ENCODE measurements at places on chromosomes 12 and 14. TPM values are rescaled to one million over a fixed set of nuclear protein-coding genes. Genes with fewer than 3 reads are reported as not detected.

GLS2 gene
- total RNA-seq: 0.75 TPM

SLC7A7 gene
- 2.4 TPM for total RNA-seq

PAX9 gene
- not detected for total RNA-seq

HOXC13 gene
- not detected for total RNA-seq

TULP3 gene
- total RNA-seq: 3.5 TPM

TPPP2 gene
- total RNA-seq: 2.8 TPM

MYF5 gene
- not detected for total RNA-seq

DNA sequence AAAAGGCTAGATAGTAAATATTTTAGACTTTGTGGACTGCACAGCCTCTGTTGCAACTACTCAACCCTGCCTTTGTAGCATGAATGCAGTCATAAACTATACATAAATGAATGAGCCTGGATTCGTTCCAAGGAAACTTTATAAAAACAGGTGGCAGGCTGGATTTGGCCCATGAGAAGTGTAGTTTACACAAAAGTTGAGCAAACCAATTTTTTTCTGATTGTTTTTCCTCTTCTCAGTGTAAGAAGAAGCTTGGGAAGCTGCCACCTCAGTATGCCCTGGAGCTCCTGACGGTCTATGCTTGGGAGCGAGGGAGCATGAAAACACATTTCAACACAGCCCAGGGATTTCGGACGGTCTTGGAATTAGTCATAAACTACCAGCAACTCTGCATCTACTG is 9.5 kb downstream of the OAS1 start:
- DNase-seq: no peak

- DNase-seq: no peak
Observed at GRCh38 chr12:119089380-119090013, 89.2 kb upstream of the HSPB8 start.

- no peak for DNase-seq
Observed at GRCh38 chr14:106419376-106419965, 893.1 kb downstream of the TMEM121 start.

GRCh38 chr12:11973396-11973795 is 97.3 kb upstream of the BCL2L14 start:
- no peak for DNase-seq

- no peak for DNase-seq
Observed at GRCh38 chr12:92955997-92956663, 27.0 kb upstream of the EEA1 start.

DNA sequence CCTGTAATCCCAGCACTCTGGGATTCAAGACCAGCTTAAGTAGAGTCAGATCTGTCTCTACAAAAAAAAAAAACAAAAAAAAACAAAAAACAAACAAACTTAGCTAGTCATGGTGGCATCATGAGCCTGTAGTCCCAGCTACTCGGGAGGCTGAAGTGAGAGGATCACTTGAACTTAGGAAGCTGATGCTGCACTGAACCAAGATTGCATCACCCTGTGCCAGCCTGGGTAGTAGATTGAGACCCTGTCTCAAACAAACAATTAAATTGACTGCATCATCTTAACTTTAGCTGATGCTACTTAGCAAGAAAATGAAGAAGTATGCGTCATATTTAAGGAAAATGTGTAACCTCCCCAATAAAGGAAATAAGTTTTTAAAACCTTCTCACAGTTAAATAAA is 136.6 kb upstream of the ATXN7L3B start:
- DNase-seq: no peak

DNA sequence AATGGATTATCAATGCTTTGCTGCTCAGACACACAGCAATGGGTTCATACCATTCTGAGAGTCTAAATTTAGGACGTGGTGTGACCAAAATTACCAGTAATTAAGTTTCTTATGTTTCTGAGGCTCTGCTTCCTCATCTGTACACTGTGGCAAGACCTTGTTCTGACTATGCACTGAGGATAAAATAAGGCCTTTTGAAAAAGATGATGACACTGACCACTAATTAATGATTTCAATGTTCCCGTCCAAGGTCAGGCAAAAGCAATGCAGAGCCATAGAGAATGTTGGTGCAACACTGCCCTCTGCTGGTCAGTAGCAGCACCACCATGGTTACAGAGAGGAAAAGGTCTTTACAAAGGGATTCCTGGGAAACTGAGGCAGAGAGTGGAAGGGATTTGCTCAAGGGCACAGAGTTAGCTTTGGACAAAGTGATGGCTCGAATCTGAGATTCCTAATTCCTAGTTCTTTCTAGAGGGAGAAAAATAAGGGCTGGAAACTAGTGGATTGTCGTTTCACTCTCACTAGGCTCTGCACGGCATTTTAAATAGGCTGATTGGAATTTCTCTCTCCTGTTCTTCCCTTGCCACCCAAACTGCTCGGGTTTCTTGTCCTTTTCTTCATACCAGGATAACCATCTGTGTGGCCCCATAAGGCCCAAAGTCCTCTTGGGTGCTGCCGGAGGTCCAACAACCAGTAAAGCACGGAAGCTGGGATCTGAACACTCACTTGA is 22.3 kb upstream of the P2RX7 start:
- peak; percentile 50 for DNase-seq

DNA sequence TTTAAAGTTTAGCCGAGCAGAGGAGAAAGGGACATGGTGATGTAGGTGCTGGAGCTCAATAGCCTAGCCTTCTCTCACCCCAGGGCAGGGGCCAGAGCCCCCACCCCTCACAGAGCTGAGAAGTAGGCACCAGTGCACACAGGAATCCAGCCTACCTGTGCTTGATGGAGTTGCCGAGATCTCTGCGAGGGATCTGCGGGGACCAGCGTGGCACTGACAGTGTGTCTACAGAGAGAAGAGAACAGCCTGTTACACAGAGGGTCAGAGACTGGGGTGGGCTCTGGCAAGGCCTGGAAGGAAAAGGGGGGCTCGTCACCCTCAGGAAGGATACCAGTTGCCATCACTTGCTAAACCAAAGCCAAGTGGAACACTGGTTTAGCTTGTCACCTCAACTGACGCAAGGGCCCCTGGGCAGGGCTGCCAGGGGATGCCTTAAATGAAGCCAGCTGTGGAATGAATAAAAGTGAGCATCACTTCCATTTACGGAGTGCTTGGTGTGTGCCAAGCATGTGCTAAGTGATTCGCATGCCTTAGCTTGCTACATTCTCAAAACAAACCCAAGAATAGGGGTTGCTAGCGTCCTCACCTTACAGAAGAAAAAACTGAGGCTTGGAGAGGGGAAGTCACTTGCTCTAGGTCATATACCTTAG is 220.8 kb upstream of the NOS1 start:
- no peak for DNase-seq

- DNase-seq: no peak
Observed at GRCh38 chr12:68481181-68481941, 129.3 kb upstream of the RAP1B start.

DNA sequence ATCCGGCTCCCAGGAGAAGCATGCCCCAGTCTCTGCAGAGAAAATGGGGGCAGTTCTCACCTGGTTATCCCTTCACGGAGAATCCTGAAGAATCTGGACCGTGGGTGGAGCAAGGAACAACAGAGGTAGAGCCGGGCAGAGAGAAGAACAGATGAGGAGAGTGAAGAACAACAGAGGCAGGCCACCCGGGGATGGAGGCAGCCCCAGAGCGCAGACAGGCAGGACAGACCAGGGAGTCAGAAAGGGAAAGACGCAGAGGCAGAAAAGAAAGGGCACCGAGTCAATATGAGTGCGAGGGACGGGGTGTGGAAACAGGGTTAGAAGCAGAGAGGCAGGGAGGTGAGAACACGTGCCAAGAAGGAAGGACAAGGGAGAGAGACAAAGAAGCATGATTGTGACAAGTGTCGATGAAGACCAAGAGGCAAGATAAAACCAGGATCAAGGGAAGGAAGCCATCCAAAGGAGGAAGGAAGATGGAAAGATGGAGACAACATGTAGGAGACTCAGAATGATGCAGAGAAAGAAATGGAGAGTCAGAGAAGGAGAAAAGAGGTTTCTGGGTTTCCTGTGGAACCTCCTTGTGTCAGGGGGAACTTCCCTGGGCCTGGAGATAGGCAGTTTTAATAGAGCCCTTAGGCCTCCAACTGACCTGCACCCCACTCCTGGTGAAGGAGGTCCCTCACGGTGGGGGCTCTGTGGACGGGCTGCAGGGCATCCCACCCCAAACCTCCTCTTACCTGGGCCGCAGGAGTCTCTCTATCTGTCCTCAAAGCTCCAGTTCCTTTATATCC is at the start of gene MYH6:
MYH6 (minus strand) TSS at position 758 of the 791 bp plus-strand sequence. CDS start 1,050 bp downstream, outside the sequence.
- DNase-seq: peak; percentile 55

DNA sequence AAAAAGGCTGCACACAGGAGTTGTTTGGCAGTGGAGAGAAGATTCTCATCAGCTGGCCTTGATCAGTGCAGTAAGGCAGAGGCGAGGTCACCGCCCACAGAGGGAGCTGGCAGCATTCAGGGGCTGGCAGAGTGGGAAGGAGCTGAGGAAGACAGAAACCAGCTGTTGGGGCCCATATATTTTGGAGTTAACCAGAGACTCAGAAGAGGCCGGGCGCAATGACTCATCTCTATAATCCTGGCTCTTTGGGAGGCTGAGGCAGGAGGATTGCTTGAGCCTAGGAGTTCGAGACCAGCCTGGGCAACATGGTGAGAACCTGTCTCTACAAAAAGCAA is 17.7 kb downstream of the SMCO2 start:
- DNase-seq: peak; percentile 86

DNA sequence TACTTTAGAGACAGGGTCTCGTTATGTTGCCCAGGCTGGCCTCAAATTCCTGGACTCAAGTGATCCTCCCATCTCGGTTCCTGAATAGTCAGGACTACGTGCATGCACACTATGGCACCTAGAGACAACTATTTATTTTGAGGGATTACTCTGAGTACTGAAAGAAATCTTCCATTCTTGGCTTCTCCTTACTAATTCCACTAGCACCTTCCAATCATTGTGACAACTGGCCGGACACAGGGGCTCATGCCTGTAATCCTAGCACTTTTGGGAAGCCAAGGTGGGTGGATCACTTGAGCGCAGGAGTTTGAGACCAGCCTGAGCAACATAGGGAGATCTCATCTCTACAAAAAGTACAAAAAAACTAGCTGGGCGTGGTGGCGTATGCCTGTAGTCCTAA is 42.1 kb upstream of the MTERF2 start:
- DNase-seq: no peak

DNA sequence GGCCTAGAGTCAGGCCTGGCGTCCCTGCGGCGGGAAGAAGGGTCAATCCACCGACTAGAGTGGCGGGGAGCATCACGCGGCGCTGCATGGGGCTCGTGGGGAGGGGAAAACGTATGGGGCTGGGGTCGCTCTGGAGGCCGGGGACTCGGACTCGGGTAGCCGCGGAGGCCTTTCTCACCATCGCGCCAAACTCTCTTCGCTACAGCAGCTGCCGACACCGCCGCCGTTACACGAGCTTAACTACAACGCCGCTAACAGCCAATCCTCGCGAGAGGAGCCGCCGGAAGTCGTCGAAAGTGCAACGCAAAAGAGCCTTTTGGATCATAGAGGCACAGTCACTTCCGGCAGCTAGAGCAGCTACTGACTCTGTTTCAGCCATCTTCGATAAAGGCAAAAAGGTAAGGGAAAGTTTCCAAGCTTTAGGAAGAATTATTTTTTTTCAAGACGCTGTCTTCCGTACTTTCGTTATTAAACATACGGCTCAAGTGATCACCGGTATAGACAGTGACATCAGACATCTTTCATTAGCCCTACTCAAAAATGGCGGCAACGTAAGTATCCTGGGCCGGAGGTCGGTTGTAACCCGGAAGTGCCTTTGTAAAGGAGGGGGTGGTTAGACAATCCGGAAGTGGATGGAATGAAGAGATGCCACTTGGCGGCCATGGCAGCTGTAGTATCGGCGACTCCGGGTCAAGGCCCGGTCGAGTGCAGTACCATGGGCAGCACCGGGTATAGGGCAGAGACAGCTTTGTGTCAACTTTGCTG is at the start of the genes ERH and SLC39A9:
ERH (minus strand) TSS at position 247 of the 765 bp plus-strand sequence; CDS start at position 181, 66 bp downstream.
SLC39A9 (plus strand) TSS at position 640 of the 765 bp plus-strand sequence. CDS start 678 bp downstream, outside the sequence.
- DNase-seq: peak; percentile 96

DNA sequence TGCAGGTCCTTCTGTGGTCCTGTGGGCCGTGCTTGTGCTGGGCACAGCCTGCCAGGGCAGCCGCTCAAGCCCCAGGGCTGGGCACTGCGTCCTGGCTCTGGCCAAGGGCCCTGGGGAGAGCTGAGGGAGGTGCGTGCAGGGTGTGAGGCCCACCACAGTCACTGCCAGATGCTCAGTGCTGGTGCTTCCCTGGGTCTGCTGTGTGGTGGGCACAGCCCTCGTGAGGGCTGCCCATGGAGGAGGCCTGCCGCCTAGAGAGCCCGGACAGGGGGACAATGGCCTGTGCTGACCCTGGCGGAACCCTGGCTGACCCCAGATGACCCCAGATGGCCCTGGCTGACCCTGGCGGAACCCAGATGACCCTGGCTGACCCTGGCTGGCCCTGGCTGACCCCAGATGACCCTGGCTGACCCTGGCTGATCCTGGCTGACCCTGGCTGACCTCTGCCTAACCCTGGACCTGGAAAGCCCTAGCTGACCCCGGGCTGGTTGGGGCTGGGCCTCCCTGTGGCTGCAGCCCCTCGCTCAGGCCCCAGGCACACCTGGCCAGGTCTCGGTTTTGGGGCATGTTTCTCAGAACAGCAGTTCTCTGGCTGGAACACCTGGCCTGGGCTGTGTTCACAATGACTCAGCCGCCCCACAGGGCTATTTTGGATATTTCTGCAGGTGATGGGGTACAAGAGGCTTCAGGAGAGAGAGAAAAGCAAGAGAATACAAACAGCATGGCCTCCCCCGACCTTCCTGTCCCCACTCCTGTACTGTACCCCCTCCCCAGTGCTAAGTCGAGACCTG is 55.4 kb downstream of the TMEM121 start:
- DNase-seq: no peak

DNA sequence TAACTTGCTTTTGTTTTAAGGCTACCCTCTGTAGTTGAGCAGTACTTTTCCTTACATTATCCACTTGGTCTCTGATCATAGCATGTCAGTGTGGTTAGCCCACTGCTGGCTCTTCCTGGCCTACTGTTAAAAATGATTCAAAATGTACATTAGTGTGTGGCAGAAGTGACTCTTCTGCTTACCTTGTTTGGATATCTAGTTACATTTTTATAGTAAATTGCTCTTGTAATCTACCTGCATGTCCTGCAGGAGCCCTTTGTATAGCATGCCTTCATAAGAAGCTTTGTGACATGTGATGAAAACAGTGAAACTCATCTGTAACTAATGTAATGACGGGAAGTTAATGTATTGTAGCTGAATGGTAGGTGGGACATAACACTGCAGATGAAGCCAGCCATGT is 8.1 kb downstream of the SPATS2 start:
- DNase-seq: no peak

DNA sequence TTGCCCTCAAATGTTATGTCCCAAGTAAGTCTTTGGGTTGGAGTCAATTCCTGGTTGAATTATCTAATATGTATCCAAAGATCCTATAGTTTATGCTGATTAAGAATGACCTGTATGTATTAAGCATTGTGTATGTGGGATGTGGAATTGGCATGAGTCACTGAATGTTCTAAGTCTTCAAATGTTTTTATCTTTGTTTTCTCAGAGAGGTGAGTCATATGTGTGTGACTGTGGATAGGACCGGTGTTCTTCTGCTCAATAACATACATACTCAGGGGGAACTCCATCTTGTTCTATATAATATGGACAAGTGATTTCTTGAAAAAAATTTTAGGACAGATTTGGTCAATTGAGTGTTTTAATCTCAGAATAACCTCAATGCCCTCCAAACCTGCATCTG is 57.9 kb downstream of the NAV3 start:
- no peak for DNase-seq

GRCh38 chr12:28883406-28883997 is 265.6 kb upstream of the FAR2 start:
- DNase-seq: no peak

GRCh38 chr12:77940011-77940423 is 109.3 kb downstream of the NAV3 start:
- no peak for DNase-seq

- DNase-seq: no peak
Observed at GRCh38 chr12:70962226-70962794, 41.8 kb upstream of the PTPRR start.

All from heart left ventricle (tissue), 16 donors.